ENCODE measurements at places on chromosomes 5 and 9.

GRCh38 chr5:175878544-175879438 is 7.4 kb downstream of the CPLX2 start:
- no peak for DNase-seq

DNA sequence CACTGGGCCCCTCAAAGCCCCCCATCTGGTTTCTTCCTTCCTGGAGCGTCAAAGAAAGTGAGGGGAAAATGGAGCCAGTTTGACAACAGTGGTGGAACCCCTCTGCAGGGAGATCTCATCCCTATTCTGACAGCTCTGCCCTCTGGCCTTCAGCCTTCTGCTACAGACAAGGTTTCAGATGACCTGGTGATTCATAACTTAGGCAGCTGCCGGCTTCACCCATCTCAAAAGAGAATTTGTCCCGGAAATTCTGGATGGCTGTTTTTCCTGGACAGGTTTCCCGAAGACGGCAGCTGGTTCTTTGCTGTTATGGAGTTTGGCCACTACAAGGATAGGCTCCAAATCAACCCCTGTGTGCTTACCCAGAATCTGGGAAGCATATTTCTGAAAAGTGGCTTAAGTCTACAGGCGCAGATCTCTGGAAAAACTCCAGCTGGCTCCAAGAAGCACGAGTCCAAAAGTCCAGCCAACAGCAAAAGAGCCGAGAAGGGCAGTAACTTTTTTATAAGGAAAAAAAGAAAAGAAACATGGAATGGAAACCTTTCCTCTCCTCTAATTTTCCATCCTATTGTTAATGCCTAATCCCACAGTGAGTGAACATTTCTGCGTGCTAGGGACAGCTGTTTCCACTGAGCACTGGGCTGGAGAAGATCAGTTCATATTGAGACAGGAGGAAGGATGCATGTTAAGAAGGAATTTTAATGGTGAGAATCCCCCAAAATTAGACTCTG is 54.5 kb downstream of the ZNF366 start:
- no peak for DNase-seq

- DNase-seq, result no peak
These were observed 11.9 kb upstream of the AQP7 start for GRCh38 chr9:33414268-33414667.

DNA sequence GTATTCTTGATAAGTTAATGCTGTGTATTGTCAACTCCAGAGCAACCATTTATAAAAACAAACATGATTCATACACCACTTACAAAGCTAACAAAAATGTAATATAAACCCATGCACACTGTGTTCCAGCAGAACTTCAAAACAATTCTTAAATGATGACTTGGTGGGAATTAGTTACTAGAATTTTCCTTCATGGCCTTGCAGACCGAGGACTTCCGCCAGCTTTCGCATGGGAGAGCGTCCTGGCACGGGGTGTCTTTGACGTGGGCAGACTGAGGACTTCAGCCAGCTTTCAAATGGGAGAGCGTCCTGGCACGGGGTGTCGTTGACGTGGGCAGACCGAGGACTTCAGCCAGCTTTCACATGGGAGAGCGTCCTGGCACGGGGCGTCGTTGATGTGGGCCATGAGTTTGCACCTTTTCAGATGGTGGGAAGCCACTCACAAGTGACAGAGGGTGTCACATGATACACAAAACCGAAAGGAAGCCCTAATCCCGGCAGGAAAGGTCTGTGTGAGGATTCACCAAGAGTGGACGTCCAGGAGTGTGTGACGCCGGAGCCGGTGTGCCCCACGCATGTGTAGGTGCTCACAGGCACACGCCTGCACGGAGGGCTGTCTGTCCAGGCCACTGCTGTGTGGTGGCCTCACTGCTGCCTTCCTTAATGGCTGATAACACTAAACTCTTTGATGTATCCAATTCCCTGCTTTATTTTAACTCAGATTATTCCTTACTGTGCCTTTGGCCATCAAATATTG is 211.3 kb upstream of the IRX4 start:
- DNase-seq, result no peak

DNA sequence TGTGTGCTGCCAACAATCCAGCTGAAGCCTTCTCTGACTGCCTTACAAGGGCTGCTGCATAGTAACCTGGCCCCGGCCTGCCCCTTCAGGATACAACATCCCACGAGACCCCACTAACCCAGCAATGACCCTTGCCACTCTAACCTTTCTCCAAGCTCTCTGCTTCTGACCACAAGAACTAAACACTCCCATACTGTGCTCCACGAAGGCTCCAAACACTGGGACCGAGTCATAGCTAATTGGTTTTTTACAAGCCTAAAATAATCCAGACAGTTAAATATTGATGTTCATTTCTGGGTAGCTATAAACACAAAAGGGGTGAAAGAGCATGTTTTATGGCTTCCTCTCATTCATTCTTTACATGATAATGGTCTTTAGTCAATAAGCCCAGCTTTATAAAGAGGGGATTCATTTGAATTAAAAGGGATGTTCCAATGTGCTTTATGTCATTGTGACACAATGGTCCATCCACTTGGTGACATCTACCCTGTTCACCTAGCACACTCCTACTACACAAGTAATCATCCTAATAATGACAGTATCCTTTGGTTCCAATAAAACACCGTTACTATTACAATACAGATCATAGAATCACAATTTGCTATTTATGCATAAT is 16.2 kb upstream of the TLE4 start:
- DNase-seq, result no peak

GRCh38 chr5:113292462-113292861 is 142.3 kb downstream of the TSSK1B start:
- no peak for DNase-seq

- DNase-seq, result peak; percentile 38
These were observed 32.7 kb downstream of the ANXA2R start for GRCh38 chr5:43007246-43007910.

GRCh38 chr9:16928179-16928945 is 57.9 kb upstream of the BNC2 start:
- no peak for DNase-seq

GRCh38 chr5:112892776-112893175 is 29.3 kb downstream of the REEP5 start:
- no peak for DNase-seq

DNA sequence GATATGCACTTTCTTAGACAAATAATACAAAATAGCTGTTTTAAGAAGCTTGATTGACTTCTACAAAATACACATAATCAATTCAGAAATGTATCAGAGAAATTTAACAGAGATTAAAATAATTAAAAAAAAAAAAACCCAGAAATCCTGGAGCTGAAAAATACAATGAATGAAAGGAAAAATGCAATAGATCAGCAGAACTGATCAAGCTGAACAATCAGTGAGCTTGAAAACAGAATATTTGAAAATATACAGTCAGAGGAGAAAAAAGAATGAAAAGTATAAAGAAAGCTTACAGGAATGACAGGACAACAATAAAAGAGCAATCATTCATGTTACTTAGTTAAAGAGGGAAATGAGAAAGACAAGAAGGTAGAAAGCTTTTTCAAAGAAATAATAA is 41.7 kb upstream of the IL33 start:
- no peak for DNase-seq

- DNase-seq, result no peak
These were observed 25.4 kb downstream of the ABLIM3 start for GRCh38 chr5:149166591-149167100.

DNA sequence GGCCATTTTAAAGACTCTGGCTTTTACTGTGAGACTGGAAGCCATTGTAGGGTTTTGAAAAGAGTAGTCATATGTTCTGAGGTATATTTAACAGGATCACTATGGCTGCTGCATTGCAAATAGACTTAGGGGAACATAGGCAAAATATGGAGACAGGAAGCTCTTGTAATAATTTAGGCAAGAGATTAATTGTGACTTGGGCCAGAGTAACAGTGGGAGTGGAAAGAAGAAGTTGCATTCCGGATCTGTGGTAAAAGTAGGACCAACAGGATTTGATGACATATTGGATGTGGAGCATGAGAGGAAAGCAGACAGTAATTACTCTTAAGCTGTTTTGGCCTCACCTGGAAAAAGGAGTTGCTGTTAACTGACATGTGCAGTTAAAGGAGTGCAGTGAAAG is 85.6 kb downstream of the SMIM15 start:
- DNase-seq, result no peak

DNA sequence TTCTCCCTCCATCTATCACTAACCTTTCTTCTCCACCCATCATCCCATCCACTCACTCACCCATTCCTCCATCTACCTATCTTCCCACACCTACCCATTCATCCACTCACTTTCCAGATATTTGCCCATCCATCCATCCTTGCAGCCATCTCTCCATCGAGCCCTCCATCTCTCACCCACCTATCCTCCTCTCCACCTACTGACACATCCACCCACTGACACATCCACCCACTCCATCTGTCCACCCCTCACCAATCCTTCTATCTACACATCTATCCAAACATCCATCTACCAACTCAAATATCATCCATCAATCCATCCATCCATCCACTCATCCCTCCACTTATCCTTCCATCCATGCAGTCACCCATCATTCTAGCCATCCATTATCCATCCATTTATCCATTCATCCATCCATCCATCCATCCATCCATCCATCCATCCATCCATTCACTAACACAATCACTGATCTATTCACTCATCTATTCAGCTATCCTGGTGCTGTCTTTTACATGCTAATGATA is 68.9 kb upstream of the SPTLC1 start:
- DNase-seq, result no peak

- no peak for DNase-seq
These were observed 1126.2 kb upstream of the CDH9 start for GRCh38 chr5:28164568-28164967.

DNA sequence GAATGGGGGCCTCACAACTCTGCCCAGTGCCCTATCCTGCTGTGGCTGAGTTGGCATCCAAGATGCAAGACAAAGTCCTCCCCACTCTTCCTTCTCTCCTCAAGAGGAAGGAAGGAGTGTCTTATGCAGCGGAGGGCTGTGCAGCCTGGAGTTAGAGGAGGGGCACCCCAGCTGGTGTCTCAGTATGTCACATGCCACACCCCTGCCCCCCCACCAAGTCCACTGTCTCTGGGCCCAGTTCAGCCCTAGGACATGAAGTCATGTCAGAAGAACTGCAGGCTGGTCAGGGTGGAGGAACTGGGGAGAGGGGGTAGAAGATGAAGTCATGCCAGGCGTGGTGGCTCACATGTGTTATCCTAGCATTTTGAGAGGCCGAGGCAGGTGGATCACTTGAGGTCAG is 28.0 kb upstream of the SLC28A3 start:
- DNase-seq, result no peak

DNA sequence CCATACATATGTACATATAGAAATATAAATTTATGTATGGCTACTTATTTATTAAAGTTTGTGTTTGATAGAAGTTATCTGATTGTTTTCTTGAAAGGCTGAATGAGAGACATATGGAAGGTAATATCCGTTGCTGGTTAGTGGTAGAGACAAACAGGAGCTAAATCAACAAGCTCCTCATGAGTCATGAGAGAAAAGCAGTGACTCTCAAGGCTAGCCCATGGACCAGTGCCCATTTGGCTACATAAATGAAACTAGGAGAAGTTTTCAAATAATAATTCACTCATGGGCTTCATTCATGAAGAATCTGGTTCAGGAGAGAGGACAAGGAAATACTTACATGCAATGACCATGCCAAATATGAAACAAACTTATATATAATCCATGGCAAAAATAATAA is 504.5 kb upstream of the ITGA1 start:
- no peak for DNase-seq

- no peak for DNase-seq
These were observed 121.0 kb upstream of the CCDC180 start for GRCh38 chr9:97186493-97186892.

DNA sequence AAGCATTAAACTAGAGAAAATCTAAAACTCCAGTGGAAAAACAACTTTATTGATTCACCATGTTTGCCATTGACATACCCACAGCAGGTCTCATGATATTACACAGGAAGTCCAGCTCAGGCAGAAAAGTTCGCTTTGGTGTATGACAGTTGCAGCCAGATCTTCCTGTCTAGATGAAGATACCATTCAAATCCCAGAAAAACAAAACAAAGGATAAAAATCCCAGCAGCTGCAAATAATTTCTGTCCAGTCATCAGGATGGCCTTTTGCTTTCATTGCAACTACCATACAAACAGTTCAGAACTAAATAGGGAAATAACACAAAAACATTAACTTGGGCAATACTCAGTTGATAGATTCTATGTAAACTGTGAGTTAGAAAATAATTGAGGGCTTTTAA is 136.0 kb upstream of the NREP start:
- DNase-seq, result no peak

- no peak for DNase-seq
These were observed 71.3 kb downstream of the RASEF start for GRCh38 chr9:82991671-82992070.

DNA sequence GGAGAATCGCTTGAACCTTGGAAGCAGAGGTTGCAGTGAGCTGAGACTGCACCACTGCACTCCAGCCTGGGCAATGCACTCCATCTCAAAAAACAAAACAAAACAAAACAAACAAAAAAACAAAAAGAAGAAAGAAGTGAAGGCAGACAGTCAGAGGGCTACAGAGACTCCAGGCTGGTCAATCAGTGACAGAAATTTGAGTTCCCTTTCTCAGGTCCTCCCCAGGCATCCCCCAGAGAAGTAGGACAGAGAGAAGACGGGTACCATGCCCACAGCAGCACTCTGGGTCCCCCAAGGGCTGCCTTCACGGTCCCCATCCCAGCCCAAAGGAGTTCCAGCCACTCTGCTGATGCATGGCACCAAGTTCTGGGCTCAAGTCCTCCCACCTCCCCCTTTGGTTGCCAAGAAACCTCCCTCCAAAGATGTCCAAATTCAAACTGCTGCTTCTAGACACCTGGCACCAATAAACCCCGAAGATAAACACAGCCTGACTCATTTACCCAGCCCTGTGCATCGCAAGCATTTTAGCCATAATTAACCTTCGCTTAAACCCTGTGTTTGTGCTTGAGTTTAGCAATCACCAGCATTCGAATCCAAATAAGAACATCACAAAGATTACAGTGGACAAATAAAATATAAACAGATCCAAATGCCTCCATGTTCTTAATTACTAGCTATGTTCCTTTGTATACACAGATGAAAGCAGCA is 24.0 kb downstream of the SEMA4D start:
- DNase-seq, result no peak

DNA sequence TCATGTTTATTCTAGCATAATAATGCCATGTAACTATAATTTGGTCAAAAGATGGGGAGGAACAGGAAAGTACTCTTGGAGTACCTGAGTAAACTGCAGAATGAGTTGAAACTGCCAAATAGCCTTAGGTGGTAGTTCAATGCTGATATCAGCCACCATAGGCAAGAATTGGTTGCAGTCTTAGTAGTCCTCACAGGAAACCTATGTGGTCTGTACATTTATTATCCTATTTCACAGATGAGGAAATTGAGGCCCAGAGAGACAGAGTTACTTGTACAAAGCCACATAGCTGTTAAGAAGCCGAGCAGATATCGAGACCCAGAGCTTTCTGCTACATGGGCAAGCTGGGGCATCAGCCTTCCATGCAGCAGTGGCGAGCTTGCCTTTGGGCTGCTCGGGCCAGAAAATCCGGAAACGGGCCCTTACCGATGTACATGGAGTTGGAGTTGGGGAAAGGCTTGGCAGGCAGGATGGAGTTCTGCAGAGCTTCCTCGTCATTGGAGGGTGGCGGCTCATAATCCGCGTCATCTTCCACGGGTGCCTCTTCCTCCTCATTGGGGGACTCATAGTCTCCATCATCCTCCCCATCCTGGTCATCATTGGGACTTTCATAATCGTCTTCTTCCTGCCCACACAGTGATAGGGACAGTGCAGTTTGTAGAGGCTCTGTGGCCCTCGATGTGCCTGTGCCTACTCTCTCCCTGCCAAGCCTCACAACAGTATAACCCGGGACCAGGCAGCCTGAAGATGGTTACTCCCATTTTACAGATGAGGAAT is 27.1 kb downstream of the LCP2 start:
- no peak for DNase-seq

Data from cerebellar cortex (tissue), 1 donor.